Activated CD4-positive, alpha-beta T cell treated with anti-CD3 and anti-CD28 coated beads for 24 hours (primary cell): ENCODE measurements at places on chromosomes 12 and 14.

DNA sequence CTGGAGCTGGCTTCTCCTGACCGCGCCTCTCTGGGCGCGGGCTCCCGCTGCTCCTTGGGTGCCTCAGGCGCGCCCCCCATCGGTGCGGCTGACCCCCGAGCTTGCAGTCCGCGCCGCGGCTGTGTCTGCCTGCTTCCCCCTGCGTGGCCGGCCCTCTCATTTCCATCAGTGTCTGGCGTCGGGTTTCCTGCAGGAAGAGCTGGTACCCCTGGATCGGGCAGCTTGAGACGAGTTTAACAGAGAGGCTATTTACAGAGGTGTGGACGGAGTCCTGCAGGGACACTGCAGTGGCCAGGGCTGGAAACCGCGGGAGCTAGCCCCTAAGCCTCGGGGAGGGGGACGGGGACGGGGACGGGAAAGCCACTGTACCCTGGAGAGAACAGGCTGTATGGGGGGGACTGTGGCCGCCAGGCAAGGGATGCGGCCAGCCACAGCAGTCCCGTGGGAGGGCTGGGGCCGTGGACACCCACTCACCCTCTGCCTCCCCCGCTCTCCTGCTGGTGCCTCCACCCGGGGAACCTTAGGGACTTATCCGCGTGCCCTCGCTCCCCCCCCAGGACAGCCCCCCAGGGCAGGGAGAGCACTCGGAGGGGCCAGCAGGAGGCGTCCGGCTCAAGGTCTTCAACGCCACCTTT, 3.7 kb upstream of the CACNA2D4 start:
- no peak for DNase-seq

DNA sequence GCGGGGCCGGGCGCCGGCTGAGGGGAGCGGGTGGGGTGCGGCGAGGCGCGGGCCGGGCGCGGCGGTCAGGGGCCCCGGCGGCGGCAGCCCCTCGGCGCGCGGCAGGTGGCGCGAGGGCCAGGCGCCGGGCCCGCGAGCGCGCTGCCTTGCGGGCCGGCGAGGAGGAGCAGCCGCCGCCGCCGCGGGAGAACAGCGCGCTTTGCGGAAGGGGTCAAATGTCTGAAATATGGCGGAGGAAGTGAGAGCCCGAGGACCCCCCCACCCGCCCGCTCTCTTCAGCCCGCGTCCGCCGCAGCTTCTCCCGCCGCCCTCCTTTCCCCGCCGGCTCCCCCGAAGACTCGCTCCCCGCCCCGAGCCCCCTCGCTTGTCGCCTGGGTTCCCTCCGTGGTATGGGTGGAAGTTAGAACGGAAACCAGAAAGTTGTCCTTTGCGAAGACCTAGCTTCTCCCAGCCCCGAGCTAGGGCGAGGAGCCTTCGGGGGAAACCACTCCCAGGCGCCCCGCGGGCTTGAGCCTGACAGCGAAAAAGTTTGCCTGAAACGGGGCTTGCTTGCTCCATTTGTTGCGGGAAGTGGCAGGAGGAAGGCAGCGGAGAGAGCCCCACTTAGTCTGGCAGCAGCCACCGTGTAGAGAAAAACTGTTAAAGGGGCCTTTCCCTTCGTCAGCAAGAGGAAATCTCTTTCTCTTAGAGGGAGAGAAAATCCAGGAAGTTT, 551 bp downstream of the RAP1B start:
- DNase-seq = no peak

DNA sequence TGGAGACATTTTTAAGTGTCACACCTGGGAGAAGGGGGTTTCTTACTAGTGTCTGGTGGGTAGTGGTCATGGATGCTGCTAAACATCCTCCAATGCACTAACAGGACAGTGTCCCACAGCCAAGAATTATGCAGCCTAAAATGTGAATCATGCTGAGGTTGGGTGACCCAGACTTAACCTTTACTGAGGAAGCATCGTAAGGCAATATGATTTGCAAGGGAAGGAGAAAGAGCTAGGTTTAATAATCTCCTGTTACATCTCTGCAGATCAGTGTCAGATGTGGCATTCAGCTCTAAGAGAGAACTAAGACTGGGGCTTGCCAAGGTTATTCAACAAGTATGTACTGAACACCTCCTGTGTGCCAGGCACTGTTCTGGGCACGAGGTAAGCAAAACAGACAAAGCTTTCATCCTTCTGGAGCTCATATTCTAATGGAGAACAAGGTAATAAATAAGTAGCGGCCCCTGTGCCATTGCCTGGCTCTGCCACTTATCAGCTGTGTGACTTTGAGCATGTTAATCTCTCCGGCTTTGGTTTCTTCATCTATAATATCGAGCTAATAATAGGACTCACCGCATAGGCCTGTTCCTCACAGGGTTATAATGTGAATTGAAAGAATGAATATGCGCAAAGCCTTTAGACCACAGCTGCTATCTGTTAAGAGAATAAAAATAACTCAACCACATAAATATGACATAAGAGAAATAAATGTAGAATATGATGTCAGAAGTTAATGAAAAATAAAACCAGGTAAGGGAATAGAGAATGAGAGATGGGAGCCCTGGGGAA, 13.5 kb upstream of the GOLGA5 start:
- DNase-seq = no peak

DNA sequence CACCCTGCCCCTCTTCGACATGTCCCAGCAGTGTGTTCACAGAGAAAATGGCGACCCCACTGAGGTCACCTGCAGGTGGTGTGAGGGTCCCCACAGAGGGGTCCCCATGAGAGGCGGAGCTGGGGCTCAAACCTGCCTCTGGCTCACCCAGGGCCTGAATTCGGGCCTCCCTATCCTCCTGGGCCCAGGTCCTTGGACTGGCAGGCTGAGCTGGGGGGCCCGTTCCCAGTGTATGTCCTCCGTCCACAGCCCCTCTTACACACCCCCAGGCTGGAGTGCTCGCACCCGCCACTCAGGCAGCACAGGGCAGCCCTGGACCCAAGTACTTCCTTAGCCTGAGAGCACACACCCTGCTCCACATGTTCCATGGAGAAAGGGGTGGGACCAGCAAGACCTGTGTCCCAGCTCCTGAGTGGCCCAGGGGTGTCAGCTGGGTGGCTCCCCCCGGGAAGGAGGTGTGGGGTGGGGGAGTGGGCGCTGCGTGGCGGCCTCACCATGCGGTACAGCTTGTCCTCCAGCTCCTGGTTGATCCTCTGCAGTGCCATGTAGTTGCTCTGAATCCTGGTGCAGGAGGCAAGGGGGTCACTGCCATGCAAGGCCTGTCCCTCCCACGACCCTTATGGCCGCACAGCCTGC, 42.6 kb downstream of the BEGAIN start:
- DNase-seq = no peak

- no peak for DNase-seq
Measured at GRCh38 chr12:105067511-105068031, 16.7 kb downstream of the ALDH1L2 start.

GRCh38 chr12:127588249-127588648, 678.7 kb upstream of the TMEM132C start:
- no peak for DNase-seq

DNA sequence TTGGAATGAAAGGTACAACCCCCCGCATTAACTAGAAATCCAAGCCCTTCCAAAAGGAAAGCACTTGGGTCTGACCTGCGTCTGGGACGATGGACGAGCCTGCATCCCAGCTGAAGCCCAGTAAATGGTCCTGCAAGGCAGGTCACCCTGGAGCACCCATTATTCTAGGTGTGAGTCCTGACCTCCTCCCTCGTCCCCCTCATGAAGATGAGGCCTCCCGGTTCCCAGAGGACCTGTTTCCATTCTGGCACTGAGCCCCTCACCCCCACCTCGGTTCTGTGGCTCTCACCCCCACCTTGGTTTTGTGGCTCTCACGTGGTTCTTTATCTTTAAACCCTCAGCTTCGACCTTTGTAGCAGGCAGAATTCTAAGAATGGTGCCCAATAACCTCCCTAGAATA, 7.3 kb downstream of the IFI27 start:
- no peak for DNase-seq

DNA sequence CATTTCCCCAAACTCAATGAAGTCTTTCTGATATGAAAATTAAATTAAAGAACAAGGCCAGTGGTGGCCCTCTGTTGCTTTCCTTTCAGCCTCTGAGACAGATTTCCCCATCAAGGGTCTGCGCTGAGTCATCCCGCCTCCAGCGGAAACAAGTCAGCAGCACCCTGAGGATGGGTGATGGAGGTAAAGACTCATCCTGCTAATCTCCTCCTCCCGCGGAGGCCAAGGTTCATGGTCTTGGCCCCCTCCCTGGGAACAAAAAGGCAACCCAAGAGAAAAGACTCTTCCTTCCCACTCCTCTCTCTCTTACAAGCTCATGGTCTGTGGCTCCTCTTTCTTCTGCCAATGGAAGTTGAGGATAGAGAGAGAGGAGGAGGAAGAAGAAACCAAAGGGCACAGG, 9.0 kb upstream of the NUMB start:
- DNase-seq = peak; percentile 62

DNA sequence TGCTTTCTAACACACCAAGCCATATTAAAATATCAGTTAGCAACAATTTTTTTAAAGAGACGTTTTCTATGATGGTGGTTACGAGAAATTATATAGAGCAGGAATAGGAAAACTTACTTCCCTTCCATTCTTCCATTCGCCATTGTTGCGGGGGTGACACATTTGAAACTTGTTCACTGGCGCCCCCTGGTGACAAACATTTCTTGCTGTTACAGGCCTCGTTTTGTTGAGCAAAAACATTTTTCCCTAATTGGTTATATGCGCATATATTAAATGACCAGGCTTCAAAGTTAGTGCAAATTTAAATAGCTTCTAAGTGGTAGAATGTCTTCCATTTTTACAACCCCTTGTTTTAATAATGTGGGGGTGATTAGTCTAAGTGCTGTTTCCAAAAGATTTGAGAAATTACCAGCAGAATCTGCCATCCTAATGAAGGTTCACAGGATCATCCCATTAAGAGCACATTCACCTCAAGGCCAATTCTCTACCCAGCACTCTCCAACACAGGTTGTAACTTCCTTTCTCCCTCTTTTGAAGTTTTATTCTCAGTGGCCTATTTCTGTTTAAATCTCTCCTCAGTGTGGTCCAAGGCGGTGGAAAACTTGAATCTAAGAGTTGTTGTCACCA, 1124.7 kb downstream of the FLRT2 start:
- DNase-seq = no peak

DNA sequence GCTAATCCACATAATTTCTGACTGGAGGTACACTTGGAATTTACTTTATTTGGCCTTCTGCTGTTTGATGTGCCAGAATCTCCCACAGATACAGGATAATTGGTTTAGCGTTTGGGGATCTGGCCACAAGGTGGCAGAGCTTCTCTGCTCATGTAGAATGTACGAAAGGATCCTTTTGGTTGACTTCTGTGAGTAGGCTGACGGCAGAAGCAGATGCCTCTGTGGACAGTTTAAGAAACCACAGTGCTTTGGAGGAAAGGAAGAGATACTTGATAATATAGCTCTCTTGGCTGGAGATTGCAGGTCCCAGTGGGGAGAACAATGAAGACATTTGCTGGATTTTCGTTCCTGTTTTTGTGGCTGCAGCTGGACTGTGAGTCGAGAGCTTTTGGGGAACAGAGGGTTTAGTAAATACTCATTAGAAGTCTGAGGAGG, 75.3 kb upstream of the OR4E1 start:
- DNase-seq = peak; percentile 43

- DNase-seq = no peak
Measured at GRCh38 chr14:33280646-33281045, 342.0 kb downstream of the NPAS3 start.

DNA sequence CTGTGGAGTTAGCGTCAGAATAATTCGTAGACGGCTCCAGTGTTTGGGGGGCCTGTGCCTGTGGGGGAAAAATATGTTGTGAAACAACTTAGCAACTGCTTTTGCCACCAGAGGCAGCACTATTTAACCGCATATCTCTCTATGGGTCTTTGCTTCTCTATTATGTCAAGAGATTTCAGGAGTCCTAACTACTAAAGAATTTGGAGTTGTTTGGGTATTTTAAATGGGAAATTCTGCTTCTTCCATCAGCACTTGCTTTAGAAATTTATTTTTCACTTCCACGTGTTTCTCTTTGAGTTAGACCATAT, 594 bp upstream of the CLEC14A start:
- no peak for DNase-seq

DNA sequence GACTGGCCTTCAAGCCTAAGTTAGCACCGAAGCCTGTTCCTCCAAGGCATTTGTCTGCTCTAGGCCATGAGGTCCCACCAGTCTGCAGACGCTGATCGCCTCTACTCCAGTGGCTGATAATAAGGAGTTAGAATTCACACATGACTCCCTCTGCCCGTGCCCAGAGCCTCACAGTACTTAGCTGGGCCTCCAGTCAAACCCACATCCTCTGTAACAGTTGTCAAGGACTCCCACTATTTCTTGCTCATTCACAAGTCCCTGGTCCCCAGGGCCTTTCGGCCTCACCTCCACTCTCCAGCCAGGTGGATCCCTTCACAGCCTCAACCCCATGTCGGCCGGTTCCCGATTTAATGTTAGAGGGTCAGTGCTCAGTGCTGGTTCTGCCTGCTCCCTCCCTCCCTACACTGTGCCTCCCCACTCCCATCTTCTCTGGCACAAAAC, 6.3 kb upstream of the KRT5 start:
- DNase-seq = no peak

- DNase-seq = no peak
Measured at GRCh38 chr12:110256780-110257431, 24.1 kb upstream of the ATP2A2 start.

- no peak for DNase-seq
Measured at GRCh38 chr12:13175499-13175898, 21.0 kb upstream of the EMP1 start.

DNA sequence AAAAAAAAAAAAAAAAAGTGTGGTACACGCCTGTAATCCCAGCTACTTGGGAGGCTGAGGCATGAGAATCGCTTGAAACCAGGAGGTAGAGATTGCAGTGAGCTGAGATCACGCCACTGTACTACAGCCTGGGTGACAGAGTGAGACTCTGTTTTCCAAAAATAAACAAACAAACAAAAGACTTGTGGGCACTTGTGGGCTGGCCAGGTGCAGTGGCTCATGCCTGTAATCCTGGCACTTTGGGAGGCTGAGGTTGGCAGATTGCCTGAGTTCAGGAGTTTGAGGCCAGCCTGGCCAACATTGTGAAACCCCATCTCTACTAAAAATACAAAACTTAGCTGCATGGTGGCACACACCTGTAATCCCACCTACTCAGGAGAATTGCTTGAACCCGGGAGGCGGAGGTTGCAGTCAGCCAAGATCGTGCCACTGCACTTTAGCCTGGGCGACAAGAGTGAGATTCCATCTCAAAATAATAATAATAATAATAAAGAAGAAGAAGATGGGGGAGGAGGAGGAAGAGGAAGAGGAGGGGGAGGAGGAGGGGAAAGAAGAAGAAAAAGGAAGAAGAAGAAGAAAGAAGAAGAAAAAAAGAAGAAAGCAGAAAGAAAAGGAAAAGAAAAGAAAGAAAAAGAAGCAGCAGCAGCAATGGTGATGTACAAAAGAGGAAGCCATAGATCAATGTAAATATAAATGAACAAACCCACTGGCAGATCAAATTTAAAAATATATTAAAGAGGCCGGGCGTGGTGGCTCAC, 27.9 kb upstream of the CCNT1 start:
- no peak for DNase-seq

- no peak for DNase-seq
Measured at GRCh38 chr12:127785986-127786590, 480.9 kb upstream of the TMEM132C start.

GRCh38 chr12:108750526-108750925, 19.2 kb upstream of the CORO1C start:
- DNase-seq = no peak
